ENCODE measurements at places on chromosomes 5 and 9.

GRCh38 chr5:55600497-55601203 is 65.9 kb upstream of the PLPP1 start:
- no peak for DNase-seq

DNA sequence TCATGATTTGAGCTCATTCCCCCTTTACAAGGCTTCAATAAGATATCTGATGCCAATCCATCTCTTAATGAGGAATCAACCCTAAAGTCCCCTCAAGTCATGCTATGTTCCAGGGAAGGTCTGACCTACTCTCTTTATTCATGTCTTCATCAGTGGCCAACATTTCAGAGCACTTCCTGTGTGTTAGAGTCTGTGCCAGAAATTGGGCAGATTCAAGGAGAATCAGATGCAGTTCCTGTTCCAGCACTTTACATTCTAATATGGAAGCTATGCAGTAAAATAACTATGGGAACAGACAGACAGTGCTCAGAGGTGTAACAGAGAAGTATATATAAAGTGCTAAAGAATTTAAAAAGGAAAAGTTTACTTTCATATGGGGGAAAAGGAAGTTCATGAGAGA is 193.4 kb upstream of the NR4A3 start:
- no peak for DNase-seq

DNA sequence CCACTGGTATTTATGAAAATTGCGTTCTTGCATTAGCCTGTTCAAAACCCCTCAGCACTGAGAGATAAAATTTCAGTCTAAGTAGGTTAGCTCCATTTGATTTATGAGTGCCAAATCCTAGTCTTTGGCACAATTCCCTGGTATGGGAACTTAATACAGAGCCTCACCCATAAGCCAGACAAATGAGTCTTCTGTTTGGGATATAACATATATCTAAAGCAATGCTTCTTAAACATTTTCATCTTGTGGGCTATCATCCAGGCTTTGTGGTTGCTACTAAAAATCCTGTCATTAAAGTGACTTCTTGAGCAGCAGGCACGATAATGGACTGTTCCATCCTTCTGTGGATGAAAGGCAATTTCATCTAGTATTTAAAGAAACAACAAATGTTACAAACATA is 419.5 kb upstream of the ACTBL2 start:
- no peak for DNase-seq

- no peak for DNase-seq
Observed at GRCh38 chr5:16090270-16090669, 89.3 kb downstream of the MARCHF11 start.

GRCh38 chr5:172827841-172828240 is 6.2 kb upstream of the ERGIC1 start:
- no peak for DNase-seq

DNA sequence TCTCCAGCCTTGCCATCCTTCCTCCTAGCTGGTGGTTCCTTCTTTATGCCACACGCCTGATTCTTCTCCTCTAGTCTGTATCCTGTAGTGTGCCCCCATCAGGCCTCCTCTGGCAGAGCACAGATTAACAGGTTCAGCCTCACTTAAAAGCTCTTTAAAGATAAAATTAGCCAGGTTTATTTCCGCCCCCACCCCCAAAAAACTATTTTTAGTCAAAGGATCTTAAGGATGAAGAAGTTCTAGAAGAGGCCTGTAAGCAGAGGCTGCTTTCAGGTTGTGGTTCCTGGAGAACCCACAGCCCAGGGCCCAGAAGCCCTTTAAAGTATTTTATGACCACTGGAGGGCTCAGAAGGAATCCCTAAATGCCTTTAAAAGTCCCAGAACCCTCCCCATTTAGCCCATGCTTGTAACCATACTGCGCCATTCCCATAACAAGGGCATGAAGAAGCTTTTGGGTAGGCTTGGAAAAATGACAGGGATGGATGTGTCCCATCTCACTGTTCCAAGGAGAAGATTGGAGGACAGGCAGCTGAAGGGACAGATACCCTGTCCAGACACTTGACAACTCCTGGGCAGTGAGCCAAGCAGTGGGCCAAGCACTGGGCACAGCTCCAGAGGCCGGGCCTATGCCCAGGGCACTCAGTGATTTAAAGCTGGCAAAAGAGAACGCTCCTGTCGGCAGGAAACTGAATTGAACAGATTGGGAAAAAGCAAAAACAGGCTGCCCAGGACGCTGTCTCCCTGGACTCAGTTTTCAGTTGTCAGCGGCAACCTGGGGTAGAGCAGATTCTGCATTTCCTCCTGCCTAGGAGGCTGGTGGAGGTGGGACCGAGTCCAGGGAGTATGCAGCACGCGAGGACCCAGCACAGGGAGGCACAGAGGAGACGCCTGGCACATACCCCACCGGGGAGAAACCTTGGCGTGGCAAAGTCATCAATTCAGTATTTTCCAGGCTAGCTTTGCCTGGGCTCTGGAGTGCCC is 106.3 kb upstream of the SSBP2 start:
- DNase-seq, result no peak

GRCh38 chr5:84642795-84643194 is 258.1 kb upstream of the EDIL3 start:
- no peak for DNase-seq

DNA sequence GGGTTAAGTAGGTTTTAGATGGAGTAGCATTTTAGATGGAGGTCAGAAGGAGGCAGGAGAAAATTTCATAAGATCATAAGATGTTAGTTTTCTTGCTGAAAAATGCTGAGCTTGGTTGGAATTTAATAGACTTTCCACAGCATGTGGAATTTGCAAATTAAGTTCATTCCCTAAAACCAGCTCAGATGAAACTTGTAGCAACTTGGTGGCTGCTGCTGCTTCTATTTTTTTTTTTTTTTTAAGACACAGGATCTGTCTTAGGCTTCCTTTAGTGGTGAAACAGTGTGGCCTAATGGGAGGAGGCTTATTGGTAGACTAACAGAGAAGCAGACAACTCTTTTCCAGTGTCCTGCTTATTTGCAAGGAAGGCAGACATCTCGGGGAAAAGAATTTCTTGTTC is 154.5 kb downstream of the AOPEP start:
- no peak for DNase-seq

DNA sequence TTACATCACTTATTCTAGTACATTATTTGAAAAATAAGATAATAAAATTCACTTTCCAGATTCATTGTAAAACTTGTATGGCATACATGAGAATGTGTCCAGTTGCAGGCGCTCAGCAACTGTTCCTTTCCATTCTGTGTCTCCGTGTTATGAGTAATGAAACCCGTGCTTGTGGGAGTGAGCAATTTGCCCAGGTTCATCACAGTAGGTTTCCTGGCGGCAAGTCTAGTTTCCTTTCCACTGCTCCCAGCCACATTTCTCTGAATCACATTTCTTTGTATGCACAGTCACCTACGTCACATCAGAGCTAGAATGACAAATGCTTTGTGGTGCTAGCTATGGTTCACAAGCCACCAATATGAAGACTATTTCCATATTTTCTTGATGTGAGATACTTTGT is 39.9 kb downstream of the MOCS2 start:
- peak; percentile 28 for DNase-seq

- DNase-seq, result no peak
Observed at GRCh38 chr5:10994091-10994986, 233.3 kb upstream of the DAP start.

DNA sequence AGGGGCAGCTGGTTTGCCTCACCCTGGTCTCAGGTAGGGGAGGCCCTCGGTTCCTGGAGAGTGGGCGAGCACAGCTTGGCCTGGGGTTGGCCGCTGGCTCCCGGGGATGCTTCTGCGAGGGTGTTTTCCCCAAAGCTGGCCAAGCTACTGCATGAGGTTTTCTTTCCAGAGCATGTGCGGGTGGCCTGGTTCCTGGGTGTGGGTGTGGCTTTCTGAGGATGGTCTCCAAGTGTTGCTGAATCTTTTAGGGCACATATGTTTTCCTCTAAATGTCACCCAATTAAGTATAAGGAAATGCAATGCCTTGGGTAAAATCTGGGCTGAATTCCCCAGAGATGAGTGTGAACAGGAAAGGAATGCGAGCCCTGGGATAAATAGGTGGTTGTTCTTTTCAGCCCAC is 115.8 kb upstream of the ICE1 start:
- no peak for DNase-seq

DNA sequence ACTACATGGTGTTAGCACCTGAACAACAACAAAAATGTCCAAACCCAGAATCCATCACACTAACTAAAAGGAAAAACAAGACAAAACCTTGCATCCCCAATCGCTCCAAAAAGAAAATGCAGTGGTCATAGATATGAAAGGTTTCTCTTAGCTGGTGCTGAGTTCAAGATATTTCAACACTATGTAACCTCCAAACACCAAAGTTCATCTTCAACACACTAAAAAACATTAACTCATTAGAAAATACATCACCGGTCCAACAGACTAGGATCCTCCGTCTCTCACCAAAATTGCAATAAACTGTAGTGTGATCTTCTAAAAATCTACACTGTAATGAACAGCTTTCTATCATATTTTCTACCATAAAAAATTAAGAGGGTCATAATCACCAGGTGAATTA is 60.8 kb downstream of the ECPAS start:
- no peak for DNase-seq

- DNase-seq, result no peak
Observed at GRCh38 chr9:77582961-77583576, 65.1 kb downstream of the GNA14 start.

DNA sequence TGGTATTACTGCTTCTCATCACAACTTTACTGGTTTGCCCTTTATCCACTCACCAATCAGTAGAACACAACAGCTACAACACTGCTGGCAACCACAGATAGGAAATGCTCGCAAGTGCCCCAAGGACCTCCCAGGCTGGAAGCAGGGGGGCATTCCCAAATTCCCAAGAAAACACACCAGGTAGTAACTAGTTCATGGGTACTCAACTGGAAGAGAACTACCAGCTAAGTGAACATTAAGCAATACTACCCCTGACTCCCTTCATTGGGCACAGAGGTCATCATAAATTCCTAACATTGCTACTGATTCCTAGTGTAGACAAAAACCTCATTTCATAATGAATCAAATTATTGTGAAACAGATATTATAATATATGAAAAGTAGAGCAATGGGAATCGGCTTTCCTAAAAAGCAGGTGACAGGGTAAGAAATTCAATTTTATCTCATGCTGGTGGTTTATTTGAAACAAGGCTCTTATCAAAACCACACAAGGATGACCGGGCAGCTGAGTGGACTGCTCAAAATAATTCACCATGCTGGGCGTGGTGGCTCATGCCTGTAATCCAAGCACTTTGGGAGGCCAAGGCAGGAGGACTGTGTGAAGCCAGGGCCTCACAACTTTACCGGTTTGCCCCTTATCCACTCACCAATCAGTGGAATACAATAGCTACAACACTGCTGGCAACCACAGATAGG is 81.6 kb downstream of the TLE1 start:
- no peak for DNase-seq

DNA sequence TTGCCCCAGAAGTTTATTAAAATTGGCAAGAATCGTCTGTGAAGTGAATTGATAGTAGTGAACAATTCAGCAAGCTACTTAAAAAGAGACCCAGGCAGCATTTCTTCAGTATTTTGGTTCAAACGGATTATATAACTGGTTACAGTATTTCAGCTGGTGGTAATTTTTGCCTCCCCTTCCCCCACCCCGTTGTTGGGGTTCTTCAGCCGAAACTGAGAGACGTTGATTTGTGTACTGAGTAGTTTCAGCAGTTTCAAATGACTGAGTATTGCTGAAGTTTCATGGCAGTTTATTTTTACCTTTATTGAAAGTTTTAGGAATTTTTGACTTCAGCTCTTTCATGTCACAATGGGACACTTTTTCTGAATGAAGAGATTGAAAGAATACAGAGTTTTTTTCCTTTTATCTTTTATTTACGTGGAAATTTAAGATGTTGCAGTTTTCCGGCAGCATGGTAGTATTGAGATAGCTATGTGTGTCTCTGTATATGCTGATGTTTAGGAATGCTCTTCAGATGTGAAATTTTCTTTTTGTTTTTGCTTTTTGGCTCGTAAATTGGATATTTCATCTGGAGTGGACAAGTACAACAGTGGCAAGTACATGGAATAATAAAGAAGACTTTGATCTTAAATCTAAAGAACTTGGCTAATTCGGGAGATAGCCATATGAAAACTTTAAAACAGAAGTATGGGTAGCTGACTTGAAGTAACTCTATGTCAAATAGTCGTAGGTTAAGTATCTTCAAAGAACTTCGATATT is 1.9 kb downstream of the GPBP1 start:
- peak; percentile 44 for DNase-seq

GRCh38 chr9:133534346-133535291 is at the start of gene ADAMTSL2:
TSS of gene ADAMTSL2 (plus strand) at chr9:133534704. CDS start at chr9:133536713, 2,009 bp downstream.
- DNase-seq, result peak; percentile 56

- DNase-seq, result no peak
Observed at GRCh38 chr9:137968235-137968634, 90.7 kb downstream of the CACNA1B start.

DNA sequence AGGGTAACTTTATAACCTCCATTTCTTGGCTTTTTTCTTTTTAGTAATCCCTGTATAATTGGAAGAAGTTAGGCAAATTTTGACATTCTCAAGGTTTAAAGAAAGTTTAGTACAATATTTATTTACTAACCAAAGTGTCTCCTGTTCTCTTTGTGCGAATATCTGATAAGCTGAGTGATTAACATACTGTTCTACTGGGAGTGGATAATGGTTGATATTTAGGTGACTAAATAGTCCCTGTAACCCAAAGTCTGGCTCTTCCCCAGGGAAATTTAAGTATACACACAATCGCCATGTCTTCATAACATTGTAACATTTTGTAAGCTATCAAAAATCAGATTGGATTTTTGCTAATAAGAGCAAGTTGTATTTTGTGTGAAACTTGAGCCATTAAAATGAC is 40.0 kb downstream of the CCNH start:
- no peak for DNase-seq

DNA sequence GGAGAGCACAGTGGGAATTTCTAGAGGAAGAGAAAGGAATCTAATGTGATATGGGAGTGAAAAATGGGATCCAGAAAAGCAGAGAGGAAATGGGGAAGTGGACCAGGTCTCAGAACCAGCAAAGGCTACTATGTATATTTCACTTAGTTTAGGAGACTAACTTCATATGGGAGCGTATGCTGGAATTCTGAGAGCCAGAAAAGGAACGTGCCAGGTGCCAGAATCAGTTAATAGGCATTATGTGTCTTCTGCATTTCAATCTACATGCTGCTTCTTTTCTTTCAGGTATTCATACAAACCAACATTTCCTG is 28.5 kb upstream of the IFNA14 start:
- no peak for DNase-seq

GRCh38 chr5:131377785-131378325 is 114.0 kb downstream of the CDC42SE2 start:
- no peak for DNase-seq

- DNase-seq, result no peak
Observed at GRCh38 chr5:88948746-88949600, 66.0 kb upstream of the MEF2C start.

DNA sequence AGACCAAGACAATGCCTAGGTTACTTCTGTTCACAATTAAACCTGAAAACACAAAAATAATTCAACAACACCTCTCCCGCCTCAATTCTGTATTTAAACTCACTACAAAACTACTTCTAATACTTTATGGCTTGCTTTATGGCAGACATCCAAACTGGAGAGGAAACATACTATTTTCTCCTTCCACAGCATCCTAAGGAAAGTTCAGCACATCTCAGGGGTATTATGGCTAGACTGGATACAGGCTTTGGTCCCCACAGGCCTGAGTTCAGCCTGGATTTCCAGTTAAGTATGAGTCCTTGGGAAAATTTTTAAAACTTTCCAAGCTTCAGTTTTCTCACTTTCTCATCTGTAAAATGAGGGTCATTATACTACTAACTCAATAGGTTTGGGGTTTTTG is 480.2 kb downstream of the CAAP1 start:
- no peak for DNase-seq

GRCh38 chr9:117869287-117869686 is 165.1 kb downstream of the TLR4 start:
- DNase-seq, result no peak
